ENCODE measurements at places on chromosomes 1 and 21.

- no peak for DNase-seq
Measured at GRCh38 chr1:23591460-23592208, 32.3 kb upstream of the ID3 start.

- no peak for DNase-seq
Measured at GRCh38 chr1:31718327-31718897, 14.6 kb upstream of the COL16A1 start.

GRCh38 chr1:221708987-221709386, 32.9 kb downstream of the DUSP10 start:
- DNase-seq, result no peak

DNA sequence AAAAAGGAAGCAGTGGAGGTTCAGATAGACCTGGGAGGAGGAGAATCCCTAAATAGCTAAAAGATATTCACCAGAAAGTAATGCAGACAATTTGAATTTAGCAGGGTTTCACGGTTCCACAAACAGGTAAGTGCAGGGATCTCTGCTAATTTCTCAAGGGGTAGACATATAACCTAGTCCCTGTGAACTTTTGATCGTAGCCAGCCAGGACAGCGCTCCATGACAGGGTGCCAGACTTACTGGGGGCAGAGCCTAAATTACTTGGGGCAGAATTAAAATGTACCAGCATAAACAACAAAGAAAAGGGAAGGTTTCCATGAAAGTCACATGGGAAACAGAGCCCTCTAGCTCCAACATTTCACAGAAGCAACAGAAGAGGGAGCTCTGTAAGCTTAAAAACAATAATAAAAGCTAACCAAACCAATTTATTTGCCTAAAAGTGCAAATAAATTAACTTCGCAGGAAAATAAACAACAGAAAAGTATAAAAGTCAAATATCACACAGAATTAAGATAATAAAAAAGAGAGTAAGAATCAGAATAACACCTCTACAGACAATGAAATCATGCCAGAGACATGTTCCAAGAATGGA, 198.3 kb downstream of the DUSP10 start:
- no peak for DNase-seq

DNA sequence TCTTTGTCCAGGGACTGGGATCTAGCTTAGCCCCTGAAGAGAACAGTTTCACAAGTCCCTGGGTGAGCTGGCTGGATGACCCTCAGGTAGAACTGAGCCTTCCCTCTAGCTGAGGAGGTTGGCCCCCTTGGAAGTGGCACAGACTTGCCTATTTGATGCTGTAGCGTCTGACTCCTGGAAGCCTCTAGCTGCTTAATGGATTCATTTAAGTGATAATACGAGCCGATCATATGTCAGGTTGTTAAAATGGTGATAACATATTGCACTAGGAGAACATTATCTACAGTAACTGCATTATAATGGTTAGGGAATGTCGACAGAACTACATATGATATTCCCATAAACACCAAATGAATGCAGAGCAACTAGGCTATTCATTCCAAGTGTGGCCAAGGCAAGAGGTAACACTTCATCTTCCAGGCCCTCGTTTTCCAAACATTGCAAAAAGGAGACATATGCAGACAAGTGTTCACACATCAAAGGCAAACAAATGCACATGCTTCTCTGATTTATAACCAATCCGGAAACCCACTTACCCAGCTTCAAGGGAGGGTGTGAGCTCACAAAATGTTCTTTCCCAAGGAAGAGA, 340.1 kb upstream of the PLXNA2 start:
- DNase-seq, result no peak

Data from osteocyte (in vitro differentiated cells).